ENCODE measurements at places on chromosomes 11 and 22. TPM values are rescaled to one million over a fixed set of nuclear protein-coding genes. Genes with fewer than 3 reads are reported as not detected.
A peak's percentile ranks its signal among the peaks of the same experiment; 100 is the strongest.

GRCh38 chr11:71282581-71283351 lies 30.4 kb upstream of the SHANK2 start:
- no peak for DNase-seq

DNA sequence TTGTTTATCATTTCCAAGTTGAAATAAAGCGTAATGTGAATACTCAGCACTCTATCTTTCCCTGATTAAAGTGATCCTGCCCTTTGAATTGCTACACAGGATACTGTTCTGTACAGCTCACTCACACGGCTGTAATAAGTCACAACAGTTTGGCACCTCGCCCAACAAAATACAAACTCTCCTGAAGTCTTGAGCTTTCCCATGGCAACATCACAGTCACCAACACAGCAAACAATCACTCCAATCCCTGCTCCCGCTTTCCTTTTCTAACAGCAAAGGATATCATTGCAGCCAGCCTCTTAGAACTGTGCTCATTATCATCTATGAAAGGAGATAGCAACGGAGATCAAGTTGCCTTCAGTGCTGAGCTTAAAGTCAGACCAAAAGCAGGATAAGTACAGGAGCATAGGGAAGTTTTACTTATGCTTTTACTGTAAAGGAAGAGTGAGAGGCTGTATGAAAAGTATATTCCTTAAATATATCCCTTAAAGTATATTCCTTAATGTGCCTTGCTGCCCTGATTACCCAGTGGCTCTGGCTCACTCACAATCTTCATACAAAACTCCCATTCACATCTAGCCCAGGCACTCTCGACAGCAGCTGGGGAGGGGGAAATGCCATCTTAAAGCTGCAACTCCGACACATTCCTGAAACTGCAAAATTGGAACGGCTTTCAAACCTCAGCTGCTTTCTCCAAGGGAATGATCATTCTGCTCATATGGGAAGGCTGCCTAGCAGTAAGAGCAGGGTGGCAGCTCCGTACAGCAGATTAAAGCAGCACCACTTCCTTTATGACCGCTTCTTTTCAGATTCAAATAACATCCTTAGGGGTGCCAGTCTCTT lies 35.8 kb downstream of the MAML2 start:
- peak; percentile 49 for DNase-seq

DNA sequence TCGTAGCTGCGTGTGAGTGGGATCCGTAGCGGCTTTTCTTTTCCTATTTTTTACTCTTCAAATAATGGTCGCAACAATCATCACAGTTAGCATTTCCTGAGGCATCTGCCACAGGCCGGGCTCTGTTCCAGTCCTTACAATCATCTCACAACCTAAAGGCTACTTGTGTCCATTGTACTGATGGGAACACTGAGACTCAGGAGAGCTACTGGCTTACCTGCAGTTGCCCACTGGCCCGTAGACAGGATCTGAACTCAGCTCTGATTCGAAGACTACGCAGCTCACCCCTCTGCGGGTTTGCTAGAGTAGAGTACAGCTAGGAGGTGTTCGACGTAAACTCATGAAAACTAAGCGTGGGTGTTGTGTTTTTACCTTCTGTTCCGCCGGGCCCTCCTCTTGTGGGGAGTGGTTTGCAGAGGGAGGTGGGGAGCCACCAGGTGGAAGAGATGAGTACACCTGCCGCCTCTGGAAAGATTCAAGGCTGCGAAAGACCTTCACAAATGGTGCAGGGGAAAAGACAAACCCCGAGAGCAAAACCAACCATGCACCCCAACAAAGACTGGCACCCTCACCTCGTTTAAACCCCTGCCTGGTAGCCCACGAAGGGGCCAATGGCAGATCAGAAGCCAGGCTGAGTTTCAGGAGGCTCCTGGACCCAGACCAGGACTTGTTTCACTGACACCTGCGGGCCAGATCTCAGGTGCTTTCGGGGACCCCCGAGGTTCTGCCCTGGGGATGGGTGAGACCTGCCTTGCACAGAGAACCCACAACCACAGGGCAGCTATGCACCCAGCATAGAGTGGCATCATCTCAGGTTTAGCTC lies 18.3 kb upstream of the RFPL3 start:
- no peak for DNase-seq

- no peak for DNase-seq
Observed at GRCh38 chr11:45166604-45166897, 20.1 kb downstream of the PRDM11 start.

GRCh38 chr22:20155330-20156041 lies 4.6 kb upstream of the CCDC188 start:
- DNase-seq = peak; percentile 71

DNA sequence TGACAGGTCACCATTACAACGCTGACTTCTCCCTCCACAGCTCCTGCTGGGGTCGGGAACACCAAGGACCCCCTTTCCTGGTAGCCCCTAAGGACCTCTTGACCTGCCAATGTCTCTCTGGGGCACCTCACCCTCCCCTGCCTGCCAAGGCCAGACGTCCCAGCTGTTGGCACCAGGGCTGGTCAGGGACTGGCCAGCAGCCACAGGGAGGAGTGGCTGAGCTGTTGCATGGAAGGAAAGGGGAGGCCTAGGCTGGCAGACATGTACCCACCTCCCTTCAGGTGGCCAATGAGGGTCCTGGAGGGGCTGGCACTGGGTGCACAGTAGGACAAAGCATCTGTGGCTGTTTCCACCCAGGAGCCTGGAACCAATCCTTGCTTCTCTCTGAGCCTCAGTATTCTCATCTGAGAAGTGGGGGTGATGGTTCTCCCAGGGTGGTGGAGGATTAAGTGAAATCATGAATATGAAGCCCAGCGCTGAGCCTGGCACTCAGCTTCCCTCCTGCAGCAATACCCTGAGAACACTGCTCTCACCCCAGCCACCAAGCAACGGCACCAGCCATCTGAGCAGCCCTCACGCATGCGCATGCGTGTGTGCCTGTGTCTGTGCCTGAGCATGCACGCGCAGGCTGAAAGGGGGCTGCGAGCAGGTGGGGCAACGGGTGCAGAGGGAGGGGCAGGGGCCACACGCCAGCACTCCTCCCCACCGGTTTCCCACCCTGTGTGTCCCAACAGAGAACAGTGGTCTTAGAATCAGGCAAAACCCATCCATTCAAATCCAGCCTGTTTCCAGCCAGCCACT lies 5.9 kb downstream of the KCNJ4 start:
- peak; percentile 79 for DNase-seq

DNA sequence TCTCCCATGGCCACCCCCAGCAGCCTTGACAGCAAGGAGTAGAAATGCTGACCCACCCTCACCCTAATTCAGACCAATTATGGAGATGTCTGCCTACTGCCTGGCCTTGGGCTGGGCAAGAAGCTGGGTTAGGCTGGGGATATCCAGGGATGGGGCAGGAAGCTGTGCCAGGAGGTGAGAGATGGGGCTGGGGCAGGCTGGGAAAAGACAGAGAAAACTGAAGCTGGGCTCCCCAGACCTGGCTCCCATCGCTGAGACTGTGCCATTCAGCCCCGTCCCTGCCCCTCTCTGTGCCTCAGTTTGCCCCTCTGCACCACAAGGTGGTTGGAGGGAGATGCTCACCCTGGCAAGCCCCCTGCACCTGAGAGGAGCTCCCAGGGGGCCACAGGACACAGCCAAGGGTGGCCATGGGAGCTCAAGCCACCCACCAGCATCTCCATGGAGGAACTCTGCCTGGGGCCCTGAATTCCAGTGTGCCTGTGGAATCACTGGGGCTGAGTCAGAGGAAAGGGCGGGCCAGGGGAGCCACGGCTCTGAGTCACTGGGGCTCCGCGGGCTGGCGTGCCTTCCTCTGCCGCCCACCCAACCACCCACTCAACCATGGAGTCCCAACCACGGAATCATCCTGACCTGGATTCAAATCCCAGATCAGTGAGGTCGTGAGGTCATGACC lies 6.0 kb upstream of the CARD10 start:
- DNase-seq = no peak

- DNase-seq = no peak
Observed at GRCh38 chr11:121552154-121552553, 99.4 kb upstream of the SORL1-AS1 start.

DNA sequence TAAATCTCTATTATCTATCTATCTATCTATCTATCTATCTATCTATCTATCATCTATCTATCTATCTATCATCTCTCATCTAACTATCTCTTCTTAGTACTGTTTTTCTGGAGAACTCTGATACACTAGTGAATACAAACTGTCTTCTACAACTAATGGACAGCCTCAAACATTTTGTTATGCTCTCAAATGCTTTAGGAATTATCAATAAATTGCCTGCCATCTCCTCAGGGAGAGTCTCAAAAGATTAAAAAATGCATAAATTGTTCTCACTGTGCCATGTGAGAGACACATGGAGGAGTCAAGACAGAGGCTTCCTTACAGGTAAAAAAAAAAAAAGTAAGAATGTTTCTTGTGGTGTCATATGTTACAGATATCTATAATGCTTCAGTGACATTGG lies at the start of gene OR8K3:
Gene OR8K3, plus strand, starts transcription at position 301 of the 400 bp plus-strand sequence. CDS start 3,163 bp downstream, outside the sequence.
- no peak for DNase-seq

Gene CST6
- not detected for total RNA-seq

Gene POTEH
- not detected for total RNA-seq

Gene SLC15A3
- total RNA-seq = 16.8 TPM

Gene PRG3
- not detected for total RNA-seq

Gene C22orf23
- total RNA-seq = 0.30 TPM

Gene ALDH3B2
- total RNA-seq = not detected

Gene MRGPRE
- 0.42 TPM for total RNA-seq

Gene RTN4RL2
- total RNA-seq = 1.0 TPM

All from left ventricle myocardium superior (tissue), 1 donor.